Occipital lobe (tissue), 3 donors: ENCODE measurements at places on chromosomes 11 and 22. TPM values are rescaled to one million over a fixed set of nuclear protein-coding genes. Genes with fewer than 3 reads are reported as not detected.

The IGF2 gene
- 25.6 TPM for total RNA-seq

The ACO2 gene
- total RNA-seq = 64.4 TPM

The PARVG gene
- total RNA-seq = 0.47 TPM

The GAS2 gene
- total RNA-seq = 13.4 TPM

The UPK3A gene
- not detected for total RNA-seq

The PKNOX2 gene
- 5.3 TPM for total RNA-seq

DNA sequence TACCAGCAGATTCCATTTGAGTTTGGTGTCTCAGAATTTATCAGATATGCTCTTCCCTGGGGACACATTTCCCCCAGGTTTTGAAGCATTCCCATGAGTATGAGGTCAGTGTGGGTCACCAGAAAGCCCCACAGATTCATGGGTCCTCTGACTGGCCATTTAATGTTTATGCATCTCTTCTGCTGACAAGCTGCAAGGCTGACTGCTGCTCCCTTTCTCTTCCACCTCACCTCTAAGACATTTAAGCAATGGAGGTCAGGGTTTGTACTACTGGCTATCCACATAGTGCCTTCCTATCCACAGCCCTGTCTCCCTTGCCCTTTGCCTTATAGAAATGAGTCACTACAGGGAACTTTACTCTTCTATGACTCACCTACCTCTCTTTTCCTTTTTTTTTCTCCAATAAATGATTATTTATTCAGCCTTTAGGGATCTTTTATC, 106.0 kb upstream of the TIMP3 start:
- no peak for DNase-seq

DNA sequence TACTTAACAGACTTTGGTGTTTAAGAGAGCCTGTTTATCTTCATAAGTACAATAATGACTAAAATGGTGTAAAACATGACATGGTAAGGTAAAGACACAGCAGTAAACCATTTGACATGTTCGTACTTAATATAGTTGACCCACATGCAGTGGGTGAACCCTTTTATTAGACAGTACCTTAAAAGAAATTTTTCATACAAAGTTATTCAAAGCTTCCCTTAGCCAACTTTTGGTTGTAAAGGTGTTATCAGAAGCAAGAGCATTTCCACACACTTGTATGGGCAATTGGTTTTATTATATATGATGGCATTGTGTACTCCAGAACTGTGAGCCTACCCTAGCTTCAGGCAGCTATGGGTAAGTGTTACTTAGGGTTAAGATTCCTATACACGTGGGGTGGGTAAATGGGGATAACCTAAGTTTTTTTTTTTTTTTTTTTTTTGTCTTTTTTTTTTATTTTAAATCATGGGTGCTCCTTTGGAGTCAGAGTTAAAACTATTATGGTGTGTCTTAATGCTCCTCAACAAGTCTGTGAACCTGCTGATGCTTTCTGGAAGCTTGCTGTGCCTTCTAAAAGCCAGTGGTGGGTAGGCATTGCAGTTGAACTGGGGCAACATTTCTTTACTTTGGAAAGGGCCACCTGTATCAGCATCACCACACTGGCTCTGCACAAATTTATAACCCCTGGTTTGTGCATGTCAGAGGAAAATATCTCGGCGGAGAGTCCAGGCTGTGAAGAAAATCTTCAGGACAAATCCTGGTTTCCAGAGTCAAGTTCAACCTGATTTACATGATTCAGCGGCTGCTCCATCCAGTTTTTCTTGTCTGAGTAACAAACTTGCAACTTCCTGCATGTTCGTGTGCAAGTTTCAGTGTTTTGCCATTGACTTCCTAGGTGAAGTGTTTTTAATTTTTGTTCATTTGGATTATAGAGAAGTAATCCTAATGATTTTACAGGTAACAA, 3.3 kb downstream of the PCF11 start:
- no peak for DNase-seq

DNA sequence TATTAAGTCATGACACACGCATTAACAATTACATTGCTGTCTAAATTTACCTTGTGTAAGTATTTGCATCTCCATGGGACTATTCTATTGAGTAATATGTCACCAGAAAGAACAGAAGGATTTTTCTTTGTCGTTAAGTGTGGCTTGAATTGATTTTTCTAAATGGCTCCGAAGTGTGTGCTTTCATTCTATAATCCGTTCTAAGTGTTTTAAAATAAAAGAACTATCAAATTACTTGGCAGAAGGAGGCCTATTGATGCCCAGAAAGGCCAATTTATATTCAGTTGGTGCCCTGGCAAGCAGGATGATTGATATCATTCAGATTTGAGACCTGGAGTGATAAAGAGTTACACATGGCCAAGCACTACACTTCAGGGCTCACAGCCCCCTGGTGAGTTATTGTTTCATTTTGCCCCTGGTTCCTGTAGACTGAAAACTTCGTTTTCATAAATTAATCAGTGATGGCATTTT, 538.9 kb upstream of the ANO5 start:
- DNase-seq = no peak

GRCh38 chr11:66188580-66188979, 79.9 kb upstream of the RAB1B start:
- no peak for DNase-seq

GRCh38 chr11:117878314-117878938, 2.0 kb upstream of the FXYD6 start:
- DNase-seq = no peak

- DNase-seq = no peak
Measured at GRCh38 chr11:12941671-12942070, 67.4 kb upstream of the RASSF10 start.

GRCh38 chr11:17257196-17257595, 19.3 kb upstream of the NUCB2 start:
- no peak for DNase-seq

- DNase-seq = no peak
Measured at GRCh38 chr22:34849965-34850364, 216.0 kb upstream of the ISX start.

GRCh38 chr11:117901601-117902000, 25.1 kb upstream of the FXYD6 start:
- no peak for DNase-seq

DNA sequence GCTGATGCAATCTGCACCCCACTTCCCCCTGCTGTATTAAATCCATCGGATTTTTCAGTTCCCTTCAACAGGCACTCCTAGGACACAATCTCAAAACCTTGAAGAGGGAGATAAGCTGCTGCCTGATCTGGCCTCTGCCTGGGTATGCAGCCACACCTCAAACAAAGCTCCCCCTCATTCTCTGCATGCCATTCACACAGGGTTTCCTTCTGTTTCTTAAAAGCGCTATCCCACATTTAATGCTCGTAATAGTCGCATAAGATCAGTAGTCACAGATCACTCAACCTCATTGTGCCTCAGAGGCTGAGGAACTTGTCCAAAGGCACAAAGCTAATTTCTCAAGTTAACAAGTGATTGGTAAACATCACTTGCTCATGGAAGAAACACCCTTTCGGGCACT, 34.0 kb downstream of the UQCR10 start:
- no peak for DNase-seq

GRCh38 chr22:48532986-48533385, 1294.7 kb downstream of the BRD1 start:
- DNase-seq = no peak

DNA sequence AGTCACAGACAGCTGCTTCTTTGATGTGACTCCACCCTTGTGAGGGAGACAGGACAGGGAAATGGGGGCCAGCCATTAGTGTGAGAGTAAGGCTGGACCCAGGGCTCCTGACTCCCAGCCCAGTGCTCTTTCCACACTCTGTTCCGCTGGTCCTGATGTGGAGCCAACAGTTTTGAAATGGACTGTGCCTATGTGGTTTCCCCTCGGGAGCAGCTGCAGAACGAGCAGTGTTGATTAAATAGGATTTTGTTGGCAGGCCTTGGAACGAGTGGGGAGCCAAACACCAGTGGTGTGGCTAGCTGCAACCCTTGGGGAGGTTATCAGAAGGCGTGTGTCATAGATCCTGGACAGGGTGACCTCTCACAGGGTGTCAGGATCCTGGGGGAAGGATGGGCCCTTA, 66.5 kb upstream of the AMPD3 start:
- DNase-seq = no peak

DNA sequence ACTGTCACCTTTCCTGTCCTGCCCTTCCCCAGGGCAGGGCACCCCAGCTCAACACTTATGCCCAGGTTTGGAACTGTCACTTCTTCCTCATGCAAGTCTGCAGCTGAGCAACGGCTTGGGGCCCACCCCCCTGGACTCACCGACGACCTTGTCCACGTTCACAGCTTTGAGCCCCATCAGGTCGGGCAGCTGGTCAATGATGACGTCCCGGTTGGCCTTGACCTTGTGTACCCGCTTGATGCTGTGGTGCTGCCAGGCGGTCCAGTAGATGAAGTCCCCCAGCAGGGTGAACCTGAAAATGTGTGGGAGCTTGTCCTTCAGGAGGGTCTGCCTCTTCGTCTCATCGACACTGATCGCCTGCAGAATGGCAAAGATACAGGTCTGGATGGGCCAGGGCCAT, 135.0 kb downstream of the CRYBB2 start:
- no peak for DNase-seq
